Kidney tubule cell (primary cell): ENCODE measurements at places on chromosomes 6 and 20.

DNA sequence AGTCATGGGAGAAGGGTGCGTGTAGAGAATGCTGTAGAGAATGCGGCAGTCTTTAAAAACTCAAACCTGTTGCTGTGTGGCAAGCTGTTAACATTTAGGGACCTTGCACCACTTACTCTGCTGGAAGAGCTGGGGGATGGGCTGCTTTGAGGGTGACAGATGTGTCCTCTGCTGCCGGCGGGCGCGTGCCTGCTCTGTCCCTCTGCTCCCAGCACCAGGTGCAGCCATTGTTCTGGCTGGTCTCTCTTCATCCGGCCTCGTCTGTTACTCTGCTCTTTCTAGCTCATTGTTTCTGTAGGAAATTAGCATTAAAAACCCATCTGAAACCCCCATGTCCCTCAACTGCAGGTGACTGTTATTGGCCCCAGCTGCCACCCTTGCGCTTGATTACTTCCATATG lies 78.5 kb downstream of the CBFA2T2 start:
- DNase-seq: no peak

DNA sequence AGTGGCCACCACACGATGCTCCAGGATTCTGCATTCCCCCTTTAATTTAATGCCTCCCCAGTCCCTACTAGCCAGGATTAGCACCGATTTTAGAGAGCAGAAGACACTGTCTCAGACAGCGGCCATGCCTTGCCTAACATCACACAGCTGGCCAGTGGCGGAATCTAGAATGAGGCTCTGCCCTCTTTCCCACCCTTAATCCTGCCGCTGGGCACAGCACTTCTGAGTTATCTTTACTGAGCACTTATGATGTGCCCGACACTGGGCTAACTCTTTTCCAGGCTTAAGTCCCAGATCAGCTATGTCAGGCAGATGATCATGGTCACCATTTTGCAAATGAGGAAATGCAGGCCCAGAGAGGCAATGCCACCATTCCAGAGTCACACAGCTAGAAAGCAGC lies 5.6 kb upstream of the BPIFA2 start:
- no peak for DNase-seq

GRCh38 chr20:40687384-40688128 lies 1.5 kb downstream of the MAFB start:
- peak; percentile 23 for DNase-seq

- DNase-seq: peak; percentile 64
Measured at GRCh38 chr6:43328528-43328927, 19.9 kb upstream of the CRIP3 start.

DNA sequence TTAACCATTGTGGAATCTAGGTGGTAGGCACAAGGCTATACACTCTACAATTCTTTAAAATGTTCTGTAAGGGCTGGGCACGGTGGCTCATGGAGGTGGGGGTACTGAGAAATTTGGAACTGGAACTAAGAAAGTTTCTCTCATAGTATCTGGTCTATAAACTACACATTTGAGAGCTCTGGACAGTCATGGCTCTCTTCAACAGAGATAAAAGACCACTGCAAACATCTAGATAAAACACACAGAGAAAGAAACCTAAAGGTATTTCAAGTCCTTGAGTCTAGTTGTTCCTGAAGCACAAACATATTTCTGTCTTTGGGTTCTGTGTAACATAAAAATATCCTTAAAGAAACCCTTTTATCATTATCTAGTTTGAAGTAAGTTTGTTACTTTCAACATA lies 35.2 kb downstream of the ILRUN start:
- DNase-seq: no peak

- DNase-seq: no peak
Measured at GRCh38 chr6:105902401-105903031, 183.6 kb upstream of the PRDM1 start.

GRCh38 chr20:17394411-17394810 lies 136.8 kb downstream of the BFSP1 start:
- DNase-seq: peak; percentile 81

- no peak for DNase-seq
Measured at GRCh38 chr20:38833154-38833856, 27.8 kb downstream of the PPP1R16B start.

DNA sequence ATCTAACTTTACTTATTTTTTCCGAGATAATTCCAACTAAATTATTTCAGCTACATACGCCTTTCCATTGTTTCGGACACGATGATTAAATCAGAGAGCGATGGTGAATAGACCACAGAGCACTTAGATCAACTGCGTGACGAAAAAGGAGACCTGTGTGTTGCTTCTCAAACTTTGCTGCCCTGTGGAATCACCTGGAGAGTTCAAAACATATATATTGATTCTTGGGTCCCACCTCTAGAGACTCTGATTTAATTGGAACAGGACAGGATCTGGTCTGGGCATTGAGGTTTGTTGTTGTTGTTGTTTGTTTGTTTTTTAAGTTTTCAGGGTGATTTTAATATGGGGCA lies 401 bp upstream of the TNFRSF21 start:
- no peak for DNase-seq

- no peak for DNase-seq
Measured at GRCh38 chr6:25042984-25043725, 107.4 kb upstream of the RIPOR2 start.

DNA sequence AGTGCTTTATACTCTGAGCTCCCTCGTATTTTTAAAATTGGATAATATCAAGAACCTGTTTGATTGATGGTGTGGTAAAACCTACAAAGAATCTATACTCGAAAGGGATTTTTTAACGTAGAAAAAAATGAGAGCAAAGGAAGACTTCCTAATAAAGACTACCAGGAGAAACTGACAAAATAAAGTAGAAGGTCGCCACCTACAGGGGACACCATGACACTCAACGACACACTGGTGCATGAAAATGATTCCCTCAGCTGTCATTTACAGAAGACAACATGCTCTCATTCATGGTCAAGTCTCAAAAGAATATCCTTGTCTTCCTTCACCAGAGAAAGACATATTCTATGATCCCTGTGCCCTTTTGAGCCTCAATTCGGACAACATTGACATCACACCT lies 10.1 kb upstream of the NHSL1 start:
- peak; percentile 72 for DNase-seq

DNA sequence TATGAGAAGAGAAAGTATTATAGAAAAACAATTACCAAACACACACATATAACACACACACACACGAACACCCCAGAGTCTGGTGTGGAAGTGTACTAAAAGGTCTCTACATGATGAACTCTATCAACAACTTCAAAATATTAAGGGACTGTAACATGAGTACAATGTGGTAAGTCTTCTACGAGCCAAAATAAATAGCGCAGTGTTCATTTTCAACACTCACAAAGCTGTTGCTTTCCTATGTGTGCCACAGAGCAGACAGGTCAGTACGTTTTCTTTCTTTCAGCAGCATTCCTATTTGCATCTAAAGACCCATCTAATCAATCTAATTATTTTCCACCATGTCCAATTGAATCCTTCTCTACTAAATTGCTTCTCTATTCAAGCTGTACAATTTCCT lies 12.1 kb upstream of the CNKSR3 start:
- no peak for DNase-seq

GRCh38 chr20:64083378-64083803 lies 807 bp downstream of the LKAAEAR1 start:
- peak; percentile 68 for DNase-seq

DNA sequence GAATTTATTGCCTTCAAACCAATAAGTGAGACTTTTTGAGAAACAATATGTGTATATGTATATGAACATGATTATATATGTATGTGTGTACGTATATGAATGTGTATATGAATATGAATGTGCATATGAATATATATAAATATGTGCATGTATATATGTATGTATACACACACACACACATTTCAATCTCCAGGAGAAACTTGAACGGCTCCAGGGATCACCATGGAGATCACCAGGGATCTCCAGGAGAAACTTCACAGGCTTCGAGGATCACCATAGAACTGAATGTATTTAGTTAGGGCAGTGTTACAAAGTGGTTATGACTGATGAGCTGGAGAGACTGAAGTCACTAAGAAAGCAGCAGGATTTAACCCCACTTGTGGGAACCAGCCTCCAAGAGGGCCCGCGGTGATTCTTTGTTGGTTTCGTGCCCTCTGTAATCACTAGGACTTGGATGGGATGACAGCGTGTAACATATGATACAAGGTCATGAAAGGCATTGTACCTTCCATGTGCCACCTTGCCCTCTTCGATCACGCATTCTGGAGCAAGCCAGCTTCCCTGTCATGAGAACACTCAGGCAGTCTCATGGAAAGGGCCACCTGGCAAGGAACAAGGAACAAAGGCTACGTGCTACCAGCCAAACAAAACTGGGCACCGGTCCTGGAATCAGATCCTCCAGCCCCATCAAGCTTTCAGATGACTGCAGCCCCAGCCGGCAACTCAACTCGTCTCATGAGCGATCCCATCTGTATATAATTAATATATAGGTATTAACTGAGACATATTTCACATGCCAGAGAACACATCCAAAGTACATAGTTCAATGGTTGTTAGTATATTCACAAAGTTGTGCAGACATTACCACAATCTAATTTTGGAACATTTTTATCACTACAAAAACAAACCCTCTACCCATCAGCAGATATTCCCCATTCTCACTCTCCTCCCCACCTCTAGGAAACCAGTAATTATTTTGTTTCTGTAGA lies 8.6 kb downstream of the FAM50B start:
- no peak for DNase-seq

GRCh38 chr6:168514216-168514615 lies 73.2 kb downstream of the SMOC2 start:
- DNase-seq: peak; percentile 84

- DNase-seq: no peak
Measured at GRCh38 chr6:45388328-45388727, 10.6 kb upstream of the SUPT3H start.

GRCh38 chr6:163837691-163838431 lies 423.3 kb downstream of the QKI start:
- DNase-seq: no peak

GRCh38 chr6:37536491-37537190 lies 36.9 kb upstream of the CCDC167 start:
- no peak for DNase-seq

DNA sequence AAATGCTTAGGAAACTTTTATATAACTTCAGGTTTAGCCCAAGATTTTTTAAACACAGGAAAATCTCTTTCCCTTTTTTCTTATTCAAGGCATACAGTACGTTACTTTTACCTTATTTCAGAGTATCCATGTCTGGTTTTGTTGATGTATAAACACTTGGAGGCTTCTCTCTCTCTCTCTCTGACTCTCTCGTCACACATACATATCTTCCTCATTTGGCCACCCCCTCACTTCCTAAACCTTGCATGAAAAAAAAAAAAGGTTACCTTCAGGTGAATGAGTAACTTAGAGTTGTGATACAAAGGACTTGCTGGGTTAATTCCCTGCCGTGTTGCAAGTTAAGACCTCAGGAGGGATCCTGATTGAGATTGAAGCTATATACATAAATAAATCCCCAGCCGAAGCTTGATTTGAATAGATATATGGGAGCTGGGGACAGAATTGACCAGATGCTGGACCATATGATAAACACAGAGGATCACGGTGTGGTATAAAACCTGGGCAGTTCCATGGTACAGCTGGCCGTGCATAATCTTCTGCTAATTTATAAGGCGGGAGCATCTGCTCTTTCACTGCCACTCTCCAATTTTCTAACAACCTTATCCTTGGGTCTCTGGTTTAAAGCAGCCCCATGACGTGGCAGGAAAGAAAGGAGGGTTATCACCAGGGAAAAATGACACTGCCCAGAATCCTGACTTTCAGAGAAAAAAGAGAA lies 55.1 kb upstream of the IL20RA start:
- peak; percentile 68 for DNase-seq

DNA sequence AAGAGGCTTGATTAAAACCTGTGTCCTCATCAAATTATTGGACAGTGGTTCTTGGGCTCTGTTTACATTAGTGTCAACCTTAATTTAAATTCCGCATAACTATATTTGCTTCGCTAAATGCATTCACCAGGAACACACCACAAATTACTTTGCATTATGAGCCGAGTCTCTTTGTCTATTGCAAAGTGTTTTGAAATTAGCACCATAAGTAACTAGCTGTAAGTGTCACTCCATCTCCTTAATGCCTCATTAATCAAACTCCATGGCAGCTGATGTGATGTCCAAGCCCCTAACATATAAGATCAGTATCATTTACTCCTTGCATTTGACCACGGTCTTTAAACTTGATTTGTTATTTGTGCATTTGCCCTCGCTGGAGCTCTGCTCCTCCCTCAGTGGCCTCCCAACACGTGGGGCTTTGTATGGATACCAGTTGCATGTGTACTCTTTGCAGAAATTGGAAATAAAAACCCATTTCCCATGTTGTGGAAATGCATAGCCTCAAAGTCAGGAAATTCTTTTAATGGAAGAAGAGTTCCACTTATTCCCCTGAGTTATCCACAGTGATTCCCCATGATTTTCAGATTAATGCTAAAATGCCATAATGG lies 24.6 kb downstream of the FOXA2 start:
- no peak for DNase-seq

GRCh38 chr20:37192137-37192854 lies 12.9 kb upstream of the MROH8 start:
- DNase-seq: peak; percentile 71

DNA sequence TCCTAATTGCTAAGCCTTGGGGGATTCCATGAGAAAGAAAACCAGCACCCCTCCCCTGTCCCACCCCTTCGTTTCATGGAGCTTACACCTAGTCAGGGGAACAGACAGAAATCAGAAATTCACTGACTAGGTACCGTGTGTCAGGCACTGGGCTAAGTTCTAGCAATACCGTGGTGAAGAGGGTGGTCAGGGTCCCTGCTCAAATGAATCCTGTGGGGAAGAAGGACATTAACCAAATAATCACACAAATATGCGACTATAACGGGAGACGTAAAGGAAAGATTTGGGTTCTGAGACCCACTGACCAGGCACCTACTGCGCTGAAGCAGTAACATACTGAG lies 65.1 kb upstream of the TOP1 start:
- DNase-seq: no peak

DNA sequence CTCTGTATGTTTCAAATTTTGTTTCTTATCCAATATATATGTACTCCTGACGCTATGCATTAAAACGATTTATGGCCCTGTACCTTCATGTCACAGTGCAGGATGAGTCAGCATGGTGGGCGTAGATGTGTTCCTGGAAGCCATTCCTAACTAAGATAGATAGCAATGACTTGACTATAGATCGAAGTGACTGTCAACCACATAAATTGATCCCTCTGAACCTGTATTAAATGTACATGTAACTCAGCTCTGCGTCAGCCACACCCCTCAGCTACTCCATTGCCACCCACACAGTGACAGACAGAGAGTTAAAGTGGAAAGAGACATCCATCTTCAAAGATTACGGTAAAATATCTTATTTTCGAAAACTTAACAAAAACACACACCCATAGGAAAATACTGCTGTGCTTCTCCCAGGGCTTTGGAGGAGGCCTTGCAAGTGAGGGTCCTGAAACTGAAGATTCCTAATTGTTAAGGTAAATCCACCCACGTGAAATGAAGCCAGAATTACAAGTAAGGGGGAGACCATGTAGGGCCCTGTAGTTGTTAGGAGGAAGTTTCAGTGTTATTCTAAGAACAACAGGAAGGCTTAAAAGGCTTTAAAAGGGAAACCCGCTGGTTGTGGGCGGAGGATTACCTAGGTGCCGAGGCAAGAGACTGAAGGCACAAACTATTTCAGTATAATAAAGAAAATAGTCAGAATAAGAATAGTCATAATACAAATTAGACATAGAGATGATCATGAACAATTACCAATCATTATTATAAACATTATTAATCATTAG lies 10.3 kb upstream of the RAD21L1 start:
- no peak for DNase-seq

GRCh38 chr6:52399511-52400312 lies 20.4 kb upstream of the EFHC1 start:
- peak; percentile 70 for DNase-seq

GRCh38 chr20:20447196-20447595 lies 79.3 kb downstream of the INSM1 start:
- no peak for DNase-seq

- DNase-seq: peak; percentile 81
Measured at GRCh38 chr20:31684153-31685015, 38.3 kb downstream of the BCL2L1 start.
